ENCODE measurements at places on chromosomes 7 and 10.

DNA sequence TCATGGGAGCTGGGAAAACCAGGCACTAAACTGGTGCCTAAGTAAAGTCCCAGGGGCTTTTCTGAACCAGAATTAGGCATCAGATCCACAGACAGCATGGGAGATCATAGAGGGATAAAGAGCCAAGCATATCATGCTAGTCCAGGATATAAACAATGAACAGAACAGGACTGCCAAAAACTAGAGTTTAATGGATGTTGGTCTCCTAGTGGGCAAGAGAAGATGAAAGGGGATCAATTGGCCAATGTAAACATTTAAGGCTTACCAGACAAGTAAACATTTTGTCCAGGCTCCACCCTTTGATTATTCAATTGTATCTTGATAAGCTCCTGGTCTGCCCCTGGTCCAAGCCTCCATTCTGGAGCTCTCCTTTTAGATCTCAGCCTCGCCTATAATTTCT is 18.9 kb downstream of the MACC1 start:
- DNase-seq: no peak

DNA sequence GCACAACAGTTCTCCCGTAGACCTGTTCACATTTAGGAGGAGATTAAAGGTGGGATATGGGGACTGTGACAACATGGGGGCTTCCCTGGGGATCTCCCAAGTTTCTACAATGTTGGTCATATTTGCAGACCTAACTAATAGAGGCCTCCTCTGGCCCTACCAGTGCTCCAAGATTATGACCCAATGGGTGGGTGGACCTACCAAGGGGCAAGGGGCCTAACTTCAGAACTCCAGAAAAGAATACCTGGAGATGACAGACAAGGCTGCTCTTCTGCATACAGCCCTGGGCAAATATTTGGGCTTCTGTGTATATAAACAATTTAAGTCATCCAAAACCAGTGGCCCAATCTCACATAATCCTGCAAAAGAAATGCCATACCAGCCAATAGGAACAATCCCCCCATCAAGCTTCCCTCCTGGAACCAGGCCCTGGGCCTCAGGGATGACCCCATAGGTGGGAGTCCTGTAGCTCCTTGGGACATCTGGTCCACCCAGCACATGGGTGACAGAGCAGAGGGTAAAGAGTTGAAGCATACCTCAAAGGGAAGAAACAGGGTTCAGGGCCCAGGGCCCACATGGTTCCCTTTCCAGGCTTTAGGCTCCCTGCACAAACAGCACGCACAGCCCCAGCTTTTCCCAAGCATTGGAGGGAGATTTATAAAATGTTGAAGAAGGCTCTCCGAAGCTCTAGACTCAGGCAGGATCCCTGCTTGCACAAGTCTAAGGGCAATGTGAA is 86.1 kb upstream of the CHST15 start:
- no peak for DNase-seq

GRCh38 chr7:25294624-25295023 is 66.3 kb upstream of the NPVF start:
- DNase-seq: no peak

- DNase-seq: no peak
These were observed 207.9 kb downstream of the TNS3 start for GRCh38 chr7:47373871-47374451.

DNA sequence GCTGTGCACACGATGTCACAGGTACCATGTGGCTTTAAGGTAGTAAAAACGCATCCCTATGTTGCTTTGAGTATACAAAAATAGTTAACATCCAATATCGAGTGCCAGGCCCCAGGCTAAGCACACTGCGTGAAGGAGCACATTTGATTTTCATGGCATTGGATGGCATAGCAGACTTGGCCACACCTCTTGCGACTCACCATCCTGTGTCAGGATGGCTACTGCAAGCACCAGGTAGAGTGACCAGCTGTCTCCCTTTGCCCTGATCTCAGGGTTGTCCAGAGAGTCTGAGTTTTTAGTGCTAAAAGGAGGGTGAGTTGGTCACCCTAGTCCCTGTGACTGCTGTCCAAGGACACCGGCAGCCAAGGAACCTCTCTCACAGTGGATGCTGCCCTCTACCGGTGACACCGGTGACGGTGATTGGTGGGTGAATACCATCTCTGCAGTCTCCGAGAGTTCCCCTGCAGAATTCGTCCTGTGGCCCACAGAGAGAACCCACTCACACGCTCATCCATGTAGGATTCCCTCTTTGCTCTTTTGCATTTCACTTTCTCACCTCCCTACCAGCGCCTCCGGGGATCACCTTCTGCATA is 76.1 kb downstream of the BICC1 start:
- DNase-seq: no peak

GRCh38 chr10:69262292-69262751 is 16.0 kb upstream of the HK1 start:
- no peak for DNase-seq

DNA sequence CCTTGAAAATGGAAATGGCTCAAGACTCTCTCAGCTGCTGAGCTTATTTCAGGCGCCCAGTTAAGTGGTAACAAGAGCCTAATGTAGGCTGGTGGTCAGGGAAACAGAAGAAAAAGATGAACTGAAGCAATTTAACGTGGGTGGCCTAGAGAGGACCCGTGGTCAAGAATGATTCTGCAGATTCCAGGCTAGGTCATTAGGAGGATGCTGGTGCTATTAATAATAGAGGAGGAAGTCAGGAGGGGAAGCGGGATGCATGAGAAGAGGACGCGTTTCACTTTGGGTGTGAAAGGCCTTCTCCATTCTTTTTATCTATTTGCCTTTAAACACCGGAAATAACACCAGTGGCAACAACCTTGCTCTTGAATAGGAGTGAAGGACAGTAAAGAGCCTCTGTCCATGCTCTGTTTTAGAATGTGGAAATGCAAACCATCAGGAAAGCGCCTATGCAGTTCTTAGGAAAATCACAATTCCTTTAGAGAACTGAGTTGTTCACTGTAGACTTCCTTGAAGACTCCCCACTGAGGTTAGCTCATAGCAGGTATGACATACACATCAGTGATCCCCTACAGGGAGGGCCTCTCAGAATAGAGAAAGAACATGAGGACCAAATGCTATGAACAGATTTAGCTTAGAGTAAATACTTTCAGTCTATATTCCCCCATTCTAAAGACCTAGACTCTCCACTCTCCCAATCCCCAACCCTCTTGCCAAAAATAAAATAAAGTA is 8.6 kb downstream of the LIPA start:
- no peak for DNase-seq

GRCh38 chr7:129828989-129829736 is 123.6 kb downstream of the UBE2H start:
- no peak for DNase-seq

Measured in germinal center (tissue), 1 donor.